ENCODE measurements at places on chromosomes 12 and 14.

DNA sequence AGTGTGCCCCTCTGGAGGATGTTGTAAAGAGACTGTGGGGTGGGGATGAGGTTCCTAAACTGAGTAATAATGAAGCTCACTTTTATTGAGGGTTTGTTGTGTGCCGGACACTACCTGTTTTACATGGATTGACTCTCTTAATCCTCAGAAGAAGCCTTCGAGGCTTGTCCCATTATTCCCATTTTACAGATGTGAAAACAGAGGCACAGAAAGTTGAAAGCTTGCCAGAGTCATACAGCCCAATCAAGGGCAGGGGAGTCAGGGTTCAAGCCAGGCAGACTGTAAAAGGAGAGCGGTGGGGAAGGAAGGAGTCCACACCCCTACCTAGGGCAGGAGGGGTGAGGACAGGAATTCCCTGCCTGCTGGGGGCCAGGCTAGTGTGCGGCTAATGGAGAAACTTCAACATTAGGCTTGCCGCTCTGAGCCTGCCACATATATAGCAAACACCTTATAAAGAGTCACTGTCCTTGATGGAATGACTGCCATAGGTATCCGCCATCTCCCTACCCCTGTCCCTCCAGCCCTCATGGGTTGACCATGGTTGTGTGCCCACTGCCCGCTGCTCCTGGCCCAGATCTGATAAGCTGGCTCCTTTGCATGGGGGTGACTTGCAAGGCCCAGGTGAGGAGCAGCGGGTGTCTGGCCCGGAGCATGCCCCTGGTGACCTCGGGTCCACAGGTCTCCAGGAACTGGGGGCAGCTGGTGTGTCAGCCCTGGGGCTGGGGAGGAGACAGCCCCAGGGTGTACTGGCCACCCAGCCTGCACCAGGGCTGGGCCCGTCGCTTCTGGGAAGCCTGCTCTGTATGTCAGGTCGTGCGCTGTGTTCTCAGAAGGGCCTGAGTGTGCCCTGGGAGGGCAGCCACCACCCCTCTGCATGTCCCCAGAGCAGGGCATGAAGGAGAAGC is 12.2 kb downstream of the ORAI1 start:
- DNase-seq, result no peak

DNA sequence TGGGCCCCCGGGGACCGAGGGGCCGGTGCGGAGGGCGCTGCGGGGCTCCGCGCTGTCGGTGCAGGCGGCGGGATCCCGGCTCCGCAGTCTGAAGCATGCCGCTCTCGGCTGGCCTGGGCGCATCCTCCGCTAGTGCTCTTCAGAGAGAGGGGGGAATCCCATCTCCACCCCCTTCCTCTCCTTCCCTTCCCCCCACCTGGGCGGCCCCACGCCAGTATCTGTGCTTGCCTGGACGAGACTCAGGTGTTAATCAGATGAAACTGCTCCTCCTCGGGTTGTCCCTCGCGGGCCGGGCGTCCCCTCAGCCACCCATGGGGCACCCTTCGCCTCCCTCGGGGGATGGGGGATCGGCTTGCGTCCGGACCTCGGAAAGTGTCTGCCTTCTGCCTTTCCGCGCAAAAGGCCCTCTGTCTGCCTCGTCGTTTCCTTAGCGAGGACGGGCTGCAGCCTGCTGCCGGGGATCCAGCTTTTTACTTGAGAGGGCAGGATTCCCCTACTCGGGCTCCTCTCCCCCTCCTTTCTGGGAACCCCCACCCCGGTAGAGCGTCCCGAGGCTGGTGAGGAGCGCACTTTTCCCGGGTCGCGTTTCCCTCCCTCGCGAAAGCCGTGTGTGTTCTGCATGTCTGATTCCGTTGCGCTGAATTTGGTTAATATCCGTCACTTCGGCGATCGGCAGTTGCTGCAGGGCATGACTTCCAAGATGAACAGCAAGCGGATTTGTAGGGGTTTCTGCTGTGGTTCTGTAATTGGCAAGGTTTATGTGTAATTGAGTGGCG is 1.1 kb downstream of the GPHN start:
- DNase-seq, result peak; percentile 65

DNA sequence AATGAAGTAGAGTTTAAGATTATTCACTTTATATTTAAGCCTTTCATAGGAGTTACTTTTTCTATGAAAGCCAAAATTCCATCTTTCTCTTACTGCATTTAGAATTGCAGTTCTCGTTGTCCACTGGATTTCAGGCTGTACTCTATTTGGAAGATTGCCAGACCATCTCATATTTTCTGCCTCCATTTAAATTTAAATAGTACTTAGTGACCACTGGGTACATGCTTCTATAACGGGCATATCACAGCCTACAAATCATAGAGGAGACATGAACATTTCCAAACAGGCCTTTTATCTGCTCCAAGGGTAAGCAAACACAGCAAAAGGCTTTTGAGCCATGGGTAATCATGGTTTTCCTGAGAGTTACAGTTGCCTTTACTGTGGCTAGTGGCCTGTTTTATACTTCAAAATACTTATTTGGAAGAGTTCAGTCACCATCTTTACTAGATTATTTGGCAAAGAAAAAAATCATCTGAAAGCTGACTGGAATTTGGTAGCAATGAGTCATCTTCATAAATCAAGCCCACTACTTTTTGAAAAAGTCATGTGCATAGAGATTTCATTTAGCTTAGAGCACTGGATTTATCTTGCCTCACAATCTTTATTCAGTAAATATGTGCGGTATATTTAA is 15.7 kb downstream of the ANO6 start:
- DNase-seq, result no peak

DNA sequence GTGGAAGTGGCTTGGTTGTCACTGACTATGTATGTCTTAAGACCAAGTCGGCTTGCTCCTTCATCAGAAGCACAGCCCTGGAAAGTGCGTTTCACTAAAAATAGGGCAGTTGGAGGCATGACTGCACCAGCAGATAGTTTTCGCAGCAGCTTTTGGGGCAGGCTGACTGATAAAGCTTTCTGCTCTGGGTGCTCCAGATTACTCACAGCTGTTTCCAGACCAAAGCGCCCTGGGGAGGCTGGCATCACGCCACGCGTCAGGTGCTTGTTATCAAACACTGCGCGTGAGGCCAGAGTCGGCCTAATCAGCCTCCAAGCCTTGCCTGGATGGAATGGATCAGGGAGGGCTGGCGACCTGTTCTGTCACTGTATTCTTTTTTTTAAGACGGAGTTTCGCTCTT is 13.3 kb upstream of the LRRC10 start:
- no peak for DNase-seq

GRCh38 chr14:90518941-90519256 is 122.1 kb downstream of the CALM1 start:
- peak; percentile 67 for DNase-seq

All from activated CD8-positive, alpha-beta T cell treated with anti-CD3 and anti-CD28 coated beads for 36 hours (primary cell).